ENCODE measurements at places on chromosomes 7 and 10.

GRCh38 chr10:95133016-95133752 is 60.9 kb upstream of the ACSM6 start:
- DNase-seq, result peak; percentile 15

- DNase-seq, result no peak
Measured at GRCh38 chr10:82438277-82438676, 563.3 kb downstream of the NRG3 start.

DNA sequence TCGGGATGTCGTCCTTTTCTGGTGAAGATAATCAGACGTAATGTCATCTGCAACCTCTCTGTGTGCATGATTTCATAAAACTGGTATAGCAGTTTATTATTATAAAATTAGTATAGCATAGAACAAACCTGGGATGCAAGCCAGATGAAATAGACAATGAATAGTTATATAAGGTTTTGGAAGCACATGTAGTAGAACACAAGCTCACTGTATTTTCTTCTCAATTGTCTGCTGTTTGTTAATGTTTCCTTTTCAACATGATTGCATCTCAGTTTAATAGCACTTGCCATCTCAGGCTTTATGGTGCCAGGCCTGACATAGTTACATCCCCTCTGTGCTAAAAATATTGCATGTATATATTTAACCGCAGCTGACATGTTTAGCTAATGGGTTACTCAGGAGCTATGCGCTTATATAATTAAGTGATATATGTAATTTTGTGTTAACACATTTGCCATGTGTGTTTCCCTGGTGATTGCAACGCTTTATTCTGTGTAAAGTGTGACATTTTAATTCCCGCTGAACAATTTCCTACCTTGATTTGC is 132.7 kb downstream of the ARID5B start:
- no peak for DNase-seq

DNA sequence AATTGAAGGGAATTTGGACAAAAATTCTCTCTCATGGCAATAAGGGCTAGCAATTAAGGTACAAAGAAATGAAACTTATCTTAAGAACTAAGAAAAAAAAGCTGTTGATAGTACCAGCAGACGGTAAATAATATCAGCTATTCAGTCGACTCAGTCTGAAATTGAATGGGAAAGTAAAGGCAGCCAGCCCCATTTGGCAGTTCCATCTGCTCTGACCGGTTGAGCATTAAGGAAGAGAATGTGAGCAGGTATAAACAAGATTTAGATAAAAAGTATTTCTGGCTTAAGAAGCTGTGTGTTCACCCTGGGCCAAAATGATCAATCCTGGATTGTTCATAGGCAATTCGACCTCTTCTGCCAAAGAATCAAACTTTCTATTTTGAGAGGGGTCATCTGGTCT is 154.6 kb upstream of the NPVF start:
- no peak for DNase-seq

GRCh38 chr10:26528048-26528447 is 89.9 kb downstream of the APBB1IP start:
- no peak for DNase-seq

DNA sequence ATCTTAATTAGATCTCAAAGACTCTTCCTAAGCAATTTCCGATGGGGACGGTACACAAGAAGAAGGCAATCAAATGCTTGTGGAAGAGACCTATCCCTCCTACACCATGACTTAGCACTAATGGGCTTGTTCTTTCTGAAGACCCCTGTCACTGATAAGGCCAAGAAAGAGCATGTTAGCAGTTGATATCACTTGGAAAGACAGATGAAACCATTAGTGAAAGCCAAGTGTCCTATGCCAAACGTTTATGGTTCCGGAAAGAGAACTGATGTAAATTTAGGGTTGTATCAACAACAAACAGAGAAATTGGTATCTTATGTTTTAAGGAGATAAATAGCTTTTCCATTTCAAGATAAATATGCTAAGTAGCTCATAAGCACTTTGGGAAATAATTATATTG is 6.5 kb downstream of the UROS start:
- no peak for DNase-seq

GRCh38 chr10:112775892-112776674 is 174.0 kb upstream of the TCF7L2 start:
- no peak for DNase-seq

- DNase-seq, result no peak
Measured at GRCh38 chr7:128947854-128948253, 10.1 kb downstream of the IRF5 start.

DNA sequence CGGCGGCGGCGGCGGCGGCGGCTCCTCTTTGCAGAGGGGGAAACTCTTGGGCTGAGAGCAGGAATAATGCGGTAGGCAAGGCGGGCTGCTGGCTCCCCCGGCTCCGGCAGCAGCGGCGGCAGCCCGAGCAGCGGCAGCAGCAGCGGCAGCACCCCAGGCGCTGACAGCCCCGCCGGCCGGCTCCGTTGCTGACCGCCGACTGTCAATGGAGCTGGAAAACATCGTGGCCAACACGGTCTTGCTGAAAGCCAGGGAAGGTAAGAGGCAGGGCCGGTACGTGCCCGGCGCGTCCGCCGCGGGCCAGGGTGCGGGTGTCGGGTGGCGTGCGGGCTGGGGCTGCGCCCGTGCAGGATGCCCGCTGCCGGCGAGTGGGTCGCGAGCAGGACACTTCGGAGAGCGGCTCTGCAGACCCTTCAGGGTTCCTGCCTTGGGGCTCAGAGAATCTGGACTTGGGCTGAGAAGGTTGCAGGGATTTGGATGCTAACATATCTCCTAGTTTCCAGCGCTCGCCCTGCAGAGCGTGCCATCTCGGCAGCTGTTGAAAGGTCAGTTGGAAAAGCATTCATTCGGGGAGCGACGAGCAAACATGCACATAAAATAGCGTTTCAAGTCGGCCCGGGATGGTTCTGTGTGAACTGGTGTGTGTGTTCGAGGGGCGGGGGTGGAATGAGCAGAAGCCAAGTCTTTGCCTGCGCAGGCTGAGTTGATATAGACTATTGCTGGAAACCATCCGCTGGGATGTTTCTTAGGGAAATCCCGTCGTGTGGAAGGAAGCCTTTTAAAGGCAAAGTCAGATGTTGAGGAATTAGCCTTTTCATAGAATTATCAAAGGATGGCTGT is 562 bp downstream of the GRK5 start:
- DNase-seq, result no peak

DNA sequence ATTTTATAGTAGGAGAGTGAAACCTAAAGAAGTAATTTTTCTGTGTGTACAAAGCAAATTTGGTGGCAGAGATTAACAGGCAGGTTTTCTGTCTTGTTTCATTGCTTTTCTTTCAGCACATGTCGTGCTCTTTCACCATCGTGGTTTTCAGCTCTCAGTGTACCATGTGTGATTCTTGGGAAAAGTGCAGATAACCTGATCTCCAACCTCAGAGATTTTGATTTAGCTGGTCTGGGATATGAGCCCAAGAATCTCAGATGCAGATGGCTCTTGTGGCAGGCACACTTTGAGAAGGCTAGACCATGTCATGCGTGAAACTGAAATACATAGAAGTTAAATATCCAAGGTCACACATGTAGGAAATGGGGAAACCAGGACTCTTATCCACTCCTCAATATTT is 317.4 kb downstream of the EXOC4 start:
- no peak for DNase-seq

GRCh38 chr7:71733107-71733870 is 601.3 kb downstream of the GALNT17 start:
- DNase-seq, result no peak

- peak; percentile 85 for DNase-seq
Measured at GRCh38 chr7:39428221-39428620, 138.0 kb upstream of the YAE1 start.

- peak; percentile 69 for DNase-seq
Measured at GRCh38 chr10:33334805-33335550, 511 bp upstream of the NRP1 start.

DNA sequence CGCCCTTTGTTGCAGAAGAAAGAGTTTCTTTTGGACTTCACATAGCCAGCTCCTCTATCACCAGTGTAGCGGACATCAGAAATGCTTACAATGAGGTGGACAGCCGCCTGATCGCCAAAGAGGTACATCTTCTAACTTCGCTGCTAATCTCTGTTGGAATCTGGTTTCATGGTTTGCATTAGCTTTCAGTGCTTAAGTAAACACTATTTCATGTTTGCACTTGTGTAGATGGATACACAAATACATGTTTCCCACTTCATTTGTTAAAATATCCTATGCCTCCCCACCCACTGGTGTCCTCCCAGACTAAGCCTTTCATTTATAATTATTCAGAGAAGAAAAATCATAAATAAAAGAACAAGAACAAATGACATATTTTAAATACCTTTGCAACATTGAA is 103.9 kb downstream of the WDFY4 start:
- no peak for DNase-seq

DNA sequence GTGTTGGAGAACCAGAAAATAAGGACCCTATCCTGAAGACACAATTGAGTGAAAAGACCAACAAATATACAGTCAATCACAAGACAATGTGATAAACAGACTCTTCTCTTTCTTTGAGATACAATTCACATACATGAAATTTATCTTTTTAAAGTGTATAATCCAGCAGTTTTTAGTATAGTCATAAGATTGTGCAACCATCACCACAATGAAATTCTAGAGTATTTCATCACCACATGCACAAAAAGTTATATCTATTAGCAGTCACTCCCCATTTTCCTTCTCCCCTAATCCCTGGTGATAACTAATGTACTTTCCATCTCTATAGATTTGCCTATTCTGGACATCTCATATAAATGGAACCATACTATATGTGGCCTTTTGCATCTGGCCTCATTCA is 8.2 kb upstream of the SORBS1 start:
- DNase-seq, result no peak

DNA sequence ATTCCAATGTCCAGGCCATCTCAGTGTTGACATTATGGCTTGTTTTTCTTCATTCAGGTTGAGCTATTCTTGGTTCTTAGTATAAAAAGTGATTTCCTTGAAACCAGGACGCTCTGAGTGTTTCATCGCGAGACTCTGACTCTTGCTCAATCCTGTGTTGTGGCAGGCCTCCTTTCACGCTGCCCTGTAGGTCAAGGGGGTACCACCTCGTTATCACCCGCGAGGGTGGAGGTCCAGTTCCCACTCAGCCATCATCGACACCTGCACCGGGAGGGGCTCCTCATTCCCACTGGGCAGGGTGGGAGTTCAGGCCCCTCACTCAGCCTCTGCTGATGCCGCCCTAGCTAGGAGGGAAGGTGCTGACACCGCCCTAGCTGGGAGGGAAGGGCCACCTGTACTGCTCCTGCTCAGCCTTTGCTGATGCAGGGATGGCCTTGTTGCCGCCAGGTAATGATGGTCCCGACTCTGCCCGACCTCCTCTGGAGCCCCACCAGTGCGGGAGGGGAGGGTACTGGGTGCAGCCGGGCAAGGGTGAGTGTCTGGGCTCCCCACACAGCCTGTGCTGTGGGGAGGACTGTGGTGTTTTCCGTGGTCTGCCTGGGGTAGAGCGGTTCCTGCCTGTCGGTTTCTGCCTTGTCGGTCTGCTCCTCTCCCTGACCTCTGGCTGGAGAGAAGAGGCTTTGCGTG is 16.4 kb downstream of the IQCE start:
- DNase-seq, result no peak

GRCh38 chr7:117270371-117270770 is 52.5 kb downstream of the WNT2 start:
- DNase-seq, result no peak

DNA sequence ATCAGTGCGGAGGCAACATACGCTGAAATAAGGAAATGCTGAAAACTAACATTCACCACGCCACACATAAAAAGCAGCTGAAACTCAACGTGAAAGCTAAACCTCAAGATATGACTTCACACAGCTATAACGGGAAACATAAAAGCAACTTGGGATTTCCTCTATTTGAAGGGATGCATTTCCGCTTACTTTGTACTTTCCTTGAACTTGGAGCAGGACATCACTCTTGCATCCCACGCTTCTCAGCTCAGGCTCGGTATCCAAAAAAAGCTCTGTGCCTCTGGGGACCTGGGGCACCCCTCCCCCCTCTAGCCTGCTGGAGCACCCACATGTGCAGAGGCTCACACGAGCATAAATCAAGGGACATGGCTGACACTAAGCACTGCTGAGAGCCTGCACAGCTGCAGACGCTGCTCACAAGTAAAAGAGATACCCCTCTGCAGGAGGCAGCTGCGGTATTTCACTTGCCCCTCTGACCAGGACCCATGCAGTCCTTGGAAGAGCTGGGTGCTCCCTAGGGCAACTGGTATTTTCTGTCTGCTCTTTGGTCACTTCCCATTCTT is 34.2 kb downstream of the PARD3 start:
- no peak for DNase-seq

GRCh38 chr7:116209561-116210070 is 723 bp upstream of the TES start:
- no peak for DNase-seq

DNA sequence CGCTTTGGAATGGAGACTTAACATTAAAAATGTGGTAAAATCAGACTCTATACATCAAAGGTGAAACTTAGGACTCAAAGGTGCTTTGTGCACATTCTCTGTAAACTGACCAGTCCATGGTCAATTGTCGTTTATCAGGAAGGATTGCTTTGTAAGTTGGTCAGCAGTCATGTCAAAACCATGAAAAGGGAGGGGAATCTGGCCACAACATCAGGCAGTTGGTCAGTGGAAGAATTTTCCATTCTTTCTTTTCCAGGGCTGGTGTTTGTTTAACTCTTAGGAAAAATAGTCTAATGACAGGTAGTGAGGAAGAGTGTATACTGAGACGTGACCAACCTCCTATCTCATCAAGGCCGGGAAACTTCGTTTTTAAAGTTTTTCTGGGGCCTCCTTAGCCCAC is 226.5 kb downstream of the ADK start:
- DNase-seq, result no peak

DNA sequence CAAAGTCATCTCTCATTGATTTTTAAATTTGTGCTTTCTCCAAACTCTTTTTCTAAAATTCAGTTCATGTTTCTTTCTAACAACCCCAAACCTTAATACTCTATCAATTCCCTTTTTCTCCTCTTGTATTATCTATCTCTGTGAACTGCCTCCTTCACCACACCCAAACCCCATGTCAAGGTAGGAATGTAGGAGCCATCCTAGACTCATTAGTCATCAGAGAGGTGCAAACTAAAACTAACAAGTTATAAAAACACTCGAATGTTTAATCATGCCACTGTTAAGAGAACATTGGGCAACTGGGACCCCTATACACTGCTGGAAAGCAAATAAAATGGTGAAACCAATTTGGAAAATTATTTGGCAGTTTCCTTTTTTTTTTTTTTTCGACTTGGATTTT is 533.8 kb upstream of the LRRN3 start:
- DNase-seq, result no peak

DNA sequence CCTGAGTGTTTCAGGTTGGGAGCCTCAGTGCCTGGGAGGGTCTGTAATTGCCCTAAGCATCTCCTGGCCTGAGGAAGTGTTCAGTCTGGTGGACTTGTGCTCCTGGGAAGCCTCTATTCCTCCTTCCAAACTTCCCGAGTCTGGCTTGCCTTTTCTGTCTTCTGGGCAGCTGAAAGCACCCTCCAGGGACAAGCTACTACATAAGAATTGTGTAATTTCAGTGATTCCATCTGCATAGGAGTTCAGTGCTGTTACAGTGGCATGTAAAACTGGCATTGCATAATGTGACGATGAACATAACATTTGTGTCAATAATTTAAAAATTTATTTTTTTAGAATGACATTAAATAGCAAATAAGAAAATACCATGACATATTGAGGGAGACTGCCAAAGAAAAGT is 109.3 kb downstream of the AOAH start:
- DNase-seq, result no peak

GRCh38 chr10:59055045-59055444 is 121.4 kb upstream of the PHYHIPL start:
- DNase-seq, result no peak

GRCh38 chr7:105473163-105473562 is 48.9 kb downstream of the PUS7 start:
- DNase-seq, result peak; percentile 59

GRCh38 chr7:34823650-34824258 is 165.7 kb downstream of the NPSR1 start:
- no peak for DNase-seq
